NCI-H1092 treated with DMSO at 0.1 percent for 48 hours (cell line): ENCODE measurements at places on chromosomes 3 and 15.

- DNase-seq: no peak
These were observed 30.0 kb upstream of the ABHD17C start for GRCh38 chr15:80665151-80665550.

- DNase-seq: no peak
These were observed 91.1 kb upstream of the RGMA start for GRCh38 chr15:93180128-93180527.

- DNase-seq: no peak
These were observed 28.0 kb upstream of the RAB11A start for GRCh38 chr15:65841121-65841930.

GRCh38 chr3:142817897-142818296 lies 71.0 kb downstream of the PCOLCE2 start:
- DNase-seq: no peak

GRCh38 chr3:17132286-17133115 lies 247.7 kb downstream of the PLCL2 start:
- DNase-seq: no peak

GRCh38 chr3:46853441-46854415 lies 9.5 kb downstream of the MYL3 start:
- DNase-seq: no peak

- DNase-seq: no peak
These were observed 124.4 kb upstream of the LIPC start for GRCh38 chr15:58307313-58307961.

- no peak for DNase-seq
These were observed 7.5 kb downstream of the TMF1 start for GRCh38 chr3:69044608-69045007.

GRCh38 chr3:170605490-170605889 lies 19.6 kb upstream of the SLC7A14 start:
- no peak for DNase-seq

GRCh38 chr3:127013758-127014535 lies 31.0 kb downstream of the PLXNA1 start:
- no peak for DNase-seq

DNA sequence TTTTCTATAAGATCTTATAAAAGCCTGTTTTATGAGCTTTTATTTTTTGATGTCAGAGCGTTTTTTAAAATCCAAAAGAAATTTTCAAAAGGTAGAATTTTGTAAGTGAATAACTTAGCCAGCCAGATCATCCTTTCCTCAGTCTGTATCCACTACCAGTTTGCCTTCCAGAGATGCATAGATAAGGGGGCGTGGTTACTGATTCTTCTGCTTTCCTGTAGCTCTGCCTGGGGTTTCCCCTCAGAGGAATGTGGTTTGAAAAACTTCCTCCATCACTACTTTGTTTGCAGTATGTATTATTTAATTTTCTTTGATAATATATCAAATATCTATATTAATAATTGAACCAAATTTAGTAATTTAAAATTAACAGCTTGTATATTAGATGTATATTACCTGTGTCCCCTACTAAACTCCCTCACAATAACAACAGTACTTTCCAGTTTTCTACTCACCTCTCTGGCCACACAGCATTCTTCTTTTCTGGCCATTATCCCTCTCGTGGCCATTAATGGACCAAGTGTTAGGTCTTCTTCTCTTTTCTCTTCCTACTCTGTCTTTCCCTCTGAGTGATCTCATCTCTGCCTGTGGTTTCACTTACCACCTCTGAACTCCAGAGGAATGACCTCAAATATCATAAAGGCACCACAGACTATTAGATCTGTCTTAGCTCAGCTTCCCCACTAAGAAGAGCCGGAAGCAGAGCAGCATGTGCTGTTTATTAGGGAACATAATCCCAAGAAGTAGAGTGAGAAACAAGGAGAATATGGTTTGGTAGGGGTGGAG lies 239.7 kb downstream of the UBE2E2 start:
- DNase-seq: no peak

GRCh38 chr15:83012076-83012426 lies 612 bp upstream of the C15orf40 start:
- peak; percentile 37 for DNase-seq
